Small intestine (tissue), 16 donors: ENCODE measurements at places on chromosomes 2 and 18.

DNA sequence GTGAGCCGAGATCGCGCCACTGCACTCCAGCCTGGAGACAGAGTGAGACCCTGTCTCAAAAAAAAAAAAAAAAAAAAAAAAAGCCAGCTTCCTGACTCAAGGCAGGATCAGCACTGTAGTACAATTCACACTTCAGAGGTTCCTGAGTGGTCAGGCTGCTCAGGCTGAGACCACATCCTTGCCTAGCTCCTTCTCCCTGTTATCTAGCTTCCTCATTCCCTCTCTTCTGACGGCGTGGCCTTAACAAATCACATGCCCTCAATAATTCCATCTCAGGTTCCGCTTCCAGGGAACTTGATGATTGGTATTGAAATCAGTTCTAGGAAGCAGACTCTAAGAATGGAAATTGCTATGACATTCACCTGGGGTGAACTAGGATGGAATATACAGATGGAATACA is 29.8 kb upstream of the KDM3A start:
- no peak for DNase-seq

DNA sequence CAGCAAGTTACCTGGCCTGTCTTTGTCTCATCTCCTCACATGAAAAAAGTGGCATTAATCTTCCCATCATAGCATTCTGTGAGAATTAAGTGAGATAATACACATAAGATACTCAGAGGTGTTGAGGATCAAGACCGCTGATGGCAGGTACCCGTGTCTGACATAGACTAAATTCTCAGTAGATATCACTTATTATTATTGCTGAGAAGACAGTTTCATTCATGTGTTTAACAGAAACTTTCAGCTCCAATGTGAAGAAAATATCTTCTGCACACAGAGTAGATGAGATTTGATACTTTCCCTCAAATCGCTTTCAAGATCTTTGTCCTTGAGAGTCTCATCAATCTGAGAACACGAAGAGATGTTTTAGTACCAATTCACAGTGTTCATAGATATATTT is 809.4 kb downstream of the TSN start:
- DNase-seq: no peak

GRCh38 chr2:205857520-205858237 is 175.4 kb downstream of the NRP2 start:
- DNase-seq: no peak

- DNase-seq: no peak
These were observed 146.5 kb downstream of the SH3BP4 start for GRCh38 chr2:235098269-235098668.

- DNase-seq: no peak
These were observed 205.1 kb upstream of the FAM98A start for GRCh38 chr2:33804155-33804554.

GRCh38 chr2:181682795-181683517 is 2.6 kb upstream of the NEUROD1 start:
- DNase-seq: no peak

DNA sequence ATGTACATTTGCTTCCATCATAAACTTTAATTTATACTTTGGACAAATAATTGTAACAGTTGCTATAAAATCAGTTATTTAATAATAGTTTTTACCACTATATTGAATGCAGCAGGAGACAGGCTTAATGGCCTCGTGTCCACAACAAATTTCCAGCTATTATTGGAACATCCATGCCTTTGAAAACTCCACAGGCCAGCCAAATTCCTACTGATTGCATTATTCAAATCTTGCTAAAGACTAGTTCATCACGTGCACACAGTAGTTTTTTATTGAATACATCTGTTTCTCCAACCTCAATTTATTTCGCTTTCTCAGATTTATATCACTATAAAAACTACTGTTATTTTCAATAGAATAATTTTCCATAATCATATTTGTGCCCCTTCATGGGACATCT is 18.4 kb upstream of the PTPRM start:
- DNase-seq: no peak

- DNase-seq: no peak
These were observed 84.4 kb upstream of the CAVIN2 start for GRCh38 chr2:191931329-191931728.

GRCh38 chr2:19361325-19361990 is 3.0 kb upstream of the OSR1 start:
- DNase-seq: peak; percentile 66

GRCh38 chr18:46214435-46214834 is 110.2 kb downstream of the HAUS1 start:
- DNase-seq: no peak

GRCh38 chr2:26745609-26746327 is 18.3 kb upstream of the SLC35F6 start:
- peak; percentile 84 for DNase-seq

DNA sequence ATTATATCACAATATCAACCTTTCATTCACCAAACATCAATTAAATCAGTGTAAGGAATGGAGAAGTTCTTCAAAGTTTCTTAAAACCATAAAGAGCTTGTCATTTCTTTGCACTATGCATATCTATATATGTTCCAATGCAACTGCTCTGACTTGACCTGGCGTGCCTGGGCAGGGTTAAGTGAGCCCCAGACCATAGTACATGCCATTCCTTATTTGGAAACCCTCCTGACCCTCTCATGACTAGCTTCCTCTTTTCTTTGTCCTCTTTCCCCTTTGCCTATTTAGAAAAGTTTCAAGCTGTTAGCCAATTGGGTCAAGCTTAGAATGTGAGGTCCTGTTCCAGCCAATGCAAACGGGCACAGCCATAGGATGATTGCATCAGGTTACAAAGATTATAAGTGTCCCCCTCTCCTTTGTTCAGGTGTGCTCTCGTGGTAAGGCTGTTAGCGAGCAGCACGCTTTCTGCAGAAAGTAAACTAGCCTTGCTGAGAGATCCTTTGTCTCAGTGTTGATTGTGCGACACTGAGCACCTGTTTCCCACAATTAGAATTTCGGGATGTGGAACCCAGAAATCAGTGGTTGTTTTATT is 78.2 kb upstream of the UXS1 start:
- no peak for DNase-seq

DNA sequence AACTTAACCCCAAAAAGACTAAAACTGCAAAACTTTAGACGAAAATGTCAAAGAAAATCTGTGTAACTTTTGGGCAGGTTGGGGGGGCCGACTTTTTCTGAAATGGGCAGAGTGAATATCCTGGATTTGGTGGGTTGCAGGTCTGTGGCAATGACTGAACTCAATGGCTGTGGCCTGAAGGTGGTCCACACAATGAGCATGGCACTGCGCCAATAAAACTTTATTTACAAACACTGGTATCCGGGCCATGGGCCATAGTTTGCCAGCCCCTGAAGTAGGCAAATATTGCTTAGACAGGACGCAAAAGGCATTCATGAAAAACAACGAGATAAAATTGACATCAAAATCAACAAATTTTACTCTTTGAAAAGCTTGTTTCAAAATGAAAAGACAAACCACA is 66.2 kb downstream of the RTP5 start:
- no peak for DNase-seq

DNA sequence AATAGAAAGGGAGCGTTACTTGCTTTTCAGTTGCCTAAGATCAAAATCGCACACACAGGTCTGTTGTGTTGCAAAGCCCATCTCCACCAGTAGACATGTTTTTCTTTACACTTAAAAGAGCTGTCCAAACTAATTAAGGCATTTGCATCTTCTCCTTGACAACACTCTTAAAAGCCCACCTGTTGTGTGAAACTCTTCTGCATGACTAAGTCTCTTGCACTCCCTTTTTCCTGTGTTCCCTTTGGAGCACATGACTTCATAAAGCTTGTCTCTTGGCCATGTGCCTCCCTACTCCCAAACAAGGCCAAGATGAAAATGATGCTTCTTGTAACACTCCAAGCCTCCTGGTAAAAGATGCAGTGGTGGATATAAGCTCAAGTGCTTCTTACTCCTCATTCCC is 26.1 kb downstream of the PID1 start:
- no peak for DNase-seq

DNA sequence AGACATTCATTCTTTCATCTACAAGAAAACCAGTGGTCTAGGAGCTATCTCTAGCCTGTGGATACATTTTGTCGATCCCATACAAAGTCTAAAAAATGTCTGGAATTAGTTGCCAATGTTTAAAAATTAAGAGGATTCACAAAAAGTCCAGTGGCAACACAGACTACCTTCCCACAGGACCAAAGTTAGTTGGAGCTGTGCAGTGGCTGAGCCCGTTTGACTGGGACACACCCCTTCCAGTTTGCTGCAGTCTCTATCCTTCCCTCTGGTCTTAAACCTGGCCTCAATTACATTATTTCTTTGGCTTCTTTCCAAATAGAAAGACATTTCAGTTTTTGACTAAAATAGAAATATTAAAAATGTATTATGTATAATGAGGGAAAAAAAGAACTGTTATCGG is 18.6 kb downstream of the SLC16A14 start:
- DNase-seq: no peak

GRCh38 chr18:12422936-12423335 is 15.2 kb downstream of the PRELID3A start:
- no peak for DNase-seq

- DNase-seq: no peak
These were observed 48.9 kb downstream of the PLEKHA3 start for GRCh38 chr2:178529194-178529593.

- no peak for DNase-seq
These were observed 10.5 kb downstream of the VIT start for GRCh38 chr2:36707050-36707449.

DNA sequence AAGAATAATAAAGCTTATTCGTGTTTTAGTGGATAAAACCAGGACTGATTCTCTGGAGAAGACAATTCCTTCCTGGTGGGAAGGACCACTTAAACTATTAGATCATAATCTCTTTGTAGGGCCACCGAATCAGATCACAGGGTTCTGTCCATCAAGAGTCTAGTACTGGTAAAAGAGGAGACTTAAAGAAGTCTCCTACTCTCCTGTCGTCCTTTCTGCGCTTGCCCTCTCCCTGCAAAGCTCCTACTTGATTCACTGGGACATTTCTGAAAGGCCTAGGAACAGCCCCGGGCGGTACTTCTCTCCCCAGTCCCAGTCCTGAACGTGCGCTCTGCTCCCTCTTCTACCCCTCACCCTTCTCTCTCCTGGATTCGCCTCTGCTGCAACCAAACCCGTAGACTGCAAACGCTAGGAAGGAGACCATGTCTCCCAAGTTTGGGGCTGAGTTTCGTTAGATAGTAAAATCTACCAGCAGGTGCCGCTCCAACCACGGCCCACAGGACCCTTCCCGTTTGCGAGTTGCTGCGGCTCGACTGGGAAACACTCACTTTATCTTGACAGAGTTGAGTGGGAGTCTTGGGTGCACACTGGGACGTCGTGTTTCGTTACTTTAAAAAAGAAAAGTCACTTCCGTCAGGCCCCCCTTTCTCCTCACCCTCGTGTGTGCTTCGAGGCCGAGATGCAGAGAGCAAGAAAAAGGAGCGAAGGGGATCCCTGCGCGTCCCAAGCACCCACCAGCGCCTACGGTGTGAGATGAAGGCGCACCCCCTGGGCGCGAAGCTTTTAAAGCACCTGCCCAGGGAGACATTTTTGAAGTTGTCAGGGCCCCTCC is 923 bp downstream of the FIGLA start:
- peak; percentile 60 for DNase-seq

GRCh38 chr2:63581298-63581961 is 6.8 kb downstream of the WDPCP start:
- DNase-seq: no peak

GRCh38 chr2:141137122-141137693 is 993.6 kb downstream of the LRP1B start:
- DNase-seq: no peak

GRCh38 chr18:64398320-64398719 is 249.4 kb upstream of the LINC00305 start:
- no peak for DNase-seq

- DNase-seq: no peak
These were observed 214.8 kb downstream of the TXNL1 start for GRCh38 chr18:56423626-56424025.

DNA sequence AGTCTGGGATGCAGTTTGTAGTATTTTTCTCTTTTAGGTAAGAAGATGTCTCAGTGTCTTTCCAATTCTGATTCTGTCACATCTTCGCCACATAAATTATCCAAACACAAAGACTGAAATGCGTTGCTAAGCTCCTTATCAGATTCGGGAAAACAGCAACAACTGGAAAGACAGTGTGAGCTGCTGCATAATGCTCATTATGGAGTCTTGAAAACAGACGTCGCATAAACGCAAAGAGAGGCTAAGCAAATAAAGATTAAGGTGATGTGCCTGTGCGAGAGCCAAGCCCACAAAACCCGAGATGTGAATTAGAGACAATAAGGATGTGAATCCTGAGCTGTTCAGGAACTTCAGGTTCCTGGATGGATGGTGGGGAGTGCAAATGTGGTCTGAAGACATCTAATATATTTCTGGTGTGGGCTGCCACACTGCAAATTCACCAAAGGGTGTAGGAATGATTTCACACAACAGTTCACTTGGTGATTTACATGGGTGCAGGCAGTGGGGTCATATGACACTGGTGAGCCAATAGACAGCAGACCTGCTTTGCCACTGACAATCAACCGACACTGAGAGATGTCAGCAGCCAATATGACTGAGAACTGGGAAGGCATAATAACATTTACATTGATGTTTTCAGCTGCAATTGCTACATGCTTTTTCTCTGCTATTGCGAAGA is 195.8 kb downstream of the MTX2 start:
- no peak for DNase-seq

DNA sequence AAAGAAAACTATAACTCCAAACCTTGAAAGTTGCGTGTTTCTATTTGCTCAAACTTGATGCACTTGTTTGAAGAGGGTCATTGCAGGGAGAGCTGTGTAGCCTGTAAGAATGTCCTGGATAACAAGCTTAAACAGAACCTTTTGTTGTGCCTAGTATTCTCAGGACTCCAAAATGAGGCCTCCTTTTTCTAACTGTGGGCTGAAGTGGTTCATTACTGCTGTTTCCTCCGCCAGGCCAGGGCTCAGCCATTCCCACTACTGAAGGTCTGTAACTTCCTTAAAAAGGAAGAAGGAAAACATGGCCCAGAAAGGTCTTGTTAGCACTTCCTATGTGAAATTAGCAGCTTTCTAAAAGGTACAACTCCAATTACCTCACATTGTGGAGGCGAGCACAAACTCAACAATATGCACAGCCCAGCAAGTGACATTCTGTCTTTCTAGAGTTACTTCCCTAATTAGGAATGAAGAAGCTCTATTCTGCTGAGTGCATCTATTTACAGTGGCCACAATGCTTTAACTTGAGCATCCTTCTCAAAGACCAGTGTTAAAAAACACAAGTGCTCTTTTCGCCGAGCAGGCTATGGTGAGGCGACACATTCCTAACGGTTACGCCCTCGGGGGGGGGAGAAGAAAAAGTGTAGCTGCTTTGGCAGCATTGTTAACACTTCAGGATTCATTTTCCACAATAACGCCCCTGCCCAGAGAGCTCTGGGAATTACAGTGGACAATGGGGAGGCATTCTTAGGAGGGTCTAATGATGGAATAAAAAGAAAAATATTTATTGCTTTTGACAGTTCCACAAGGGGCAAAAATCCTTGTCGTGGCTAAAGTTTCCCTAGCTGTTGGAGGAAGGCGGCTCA is 136.9 kb upstream of the SIX3 start:
- no peak for DNase-seq

DNA sequence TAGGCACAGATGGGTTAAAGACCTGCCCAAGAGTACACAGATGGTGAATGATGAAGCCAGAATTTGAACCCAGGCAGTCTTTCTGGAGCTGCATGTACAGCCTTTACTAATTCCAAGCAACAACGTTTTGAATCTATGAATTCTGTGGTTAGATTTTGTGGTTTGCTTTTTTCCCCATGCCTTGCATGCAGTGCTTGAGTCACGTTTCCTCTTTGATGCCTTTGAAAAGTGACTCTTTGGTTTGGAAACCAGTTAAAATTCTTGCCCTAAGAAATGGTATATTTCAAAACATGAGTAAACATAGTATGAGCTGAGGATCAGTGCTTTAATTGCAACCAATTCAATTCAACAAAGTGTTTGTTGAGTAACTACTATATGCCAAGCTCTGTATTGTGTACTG is 48.2 kb upstream of the PPM1B start:
- no peak for DNase-seq
